RWPE2 (cell line): ENCODE measurements at places on chromosomes 1 and 21.

DNA sequence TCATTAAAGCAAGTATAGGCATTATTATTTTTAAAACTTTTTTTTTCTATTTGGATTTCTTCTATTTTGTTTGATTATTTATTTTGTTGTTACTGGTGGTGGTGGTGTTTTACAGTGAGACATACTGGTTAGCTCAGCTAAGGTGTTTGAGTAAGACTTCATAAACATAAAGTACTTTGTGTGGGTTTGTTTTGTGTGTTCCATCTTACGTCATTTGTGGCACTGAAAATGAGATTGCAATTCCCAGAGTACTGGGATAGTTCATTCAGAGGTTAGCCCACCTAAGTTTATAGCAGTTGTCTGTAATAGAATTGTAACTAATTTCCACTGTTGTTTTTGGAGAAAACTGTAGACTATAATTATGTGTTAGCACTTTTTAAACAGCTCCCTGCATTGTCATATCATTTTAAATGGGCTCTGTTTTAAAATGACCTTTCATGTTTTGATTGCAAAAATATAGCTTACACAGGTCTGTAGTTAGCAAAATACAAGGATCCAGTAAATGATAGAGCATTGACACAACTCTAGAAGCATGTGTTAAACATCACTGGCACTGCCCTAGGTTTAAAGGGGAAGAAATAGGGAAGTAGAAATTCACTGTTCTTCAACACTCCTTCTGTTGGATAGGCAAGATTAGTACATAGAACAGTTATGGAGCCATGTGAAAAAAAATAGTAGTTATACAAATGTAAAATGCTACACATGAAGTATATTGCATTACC lies 171.7 kb downstream of the NFIA start:
- no peak for DNase-seq

GRCh38 chr1:223244366-223245103 lies 101.5 kb upstream of the TLR5 start:
- DNase-seq: no peak

DNA sequence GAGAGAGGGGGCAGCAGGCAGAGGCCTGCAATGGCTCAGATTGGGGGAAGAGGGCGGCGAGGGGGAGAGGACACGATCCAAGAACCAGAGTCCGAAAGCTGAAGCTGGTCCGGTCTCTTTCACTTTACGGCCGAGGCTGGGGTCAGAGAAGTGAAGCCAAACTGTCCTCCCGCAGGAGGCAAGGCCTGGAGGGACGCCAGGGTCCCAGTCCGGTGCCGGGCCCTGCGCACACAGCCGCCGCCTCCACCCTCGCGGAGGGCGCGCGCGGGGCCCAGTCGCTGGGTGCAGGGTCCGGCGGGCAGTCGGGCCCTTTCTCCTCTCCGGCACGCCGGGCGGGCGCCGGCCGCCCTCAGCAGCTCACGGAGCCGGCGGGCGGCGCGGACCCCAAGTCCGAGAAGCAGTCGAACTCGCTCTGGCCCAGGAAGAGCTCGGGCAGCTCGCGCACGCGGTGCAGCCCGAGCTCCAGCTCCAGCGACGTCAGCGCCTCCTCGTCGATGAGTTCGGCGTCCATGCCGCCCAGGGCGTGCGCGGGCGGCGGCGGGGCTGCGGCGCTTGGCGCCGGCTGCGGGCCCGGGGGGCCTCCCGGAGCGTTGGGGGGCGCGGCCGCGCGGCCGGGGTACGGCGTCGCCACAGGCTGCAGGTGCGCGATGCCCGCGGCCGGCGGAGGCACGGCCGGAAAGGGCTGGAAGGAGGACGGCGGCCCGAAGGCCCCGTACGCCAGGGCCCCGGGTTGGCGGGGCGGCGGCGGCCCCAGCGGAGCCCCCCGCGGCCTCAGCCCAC lies 749 bp downstream of the CITED4 start:
- no peak for DNase-seq

DNA sequence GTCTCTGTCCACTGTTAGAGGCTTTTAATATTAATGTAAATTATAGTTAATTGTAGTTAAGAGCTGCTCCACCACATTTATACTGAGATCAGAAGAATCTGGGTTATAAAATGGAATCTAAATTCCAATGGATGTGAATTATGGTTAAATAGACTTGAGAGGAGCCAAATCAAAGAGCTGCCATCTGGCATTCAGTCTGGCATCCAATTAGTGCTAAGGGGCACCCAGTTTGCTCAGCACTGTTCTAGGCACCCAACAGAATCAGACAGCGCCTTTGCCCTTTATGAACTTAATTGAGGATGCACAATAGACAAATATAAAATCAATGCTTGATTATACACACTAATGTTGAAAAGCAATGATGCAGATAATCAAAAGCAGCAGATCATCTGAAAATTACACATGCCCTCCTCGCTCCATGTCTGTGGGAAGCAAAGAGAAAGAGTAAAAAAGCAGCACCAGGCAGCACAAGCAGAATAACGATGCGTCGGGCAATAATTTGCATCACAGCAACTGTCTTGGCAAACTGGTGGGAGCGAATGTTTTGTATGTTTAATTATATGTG lies 310.1 kb downstream of the BRINP2 start:
- no peak for DNase-seq

GRCh38 chr1:162214202-162214601 lies 144.7 kb downstream of the NOS1AP start:
- DNase-seq: no peak

- no peak for DNase-seq
These were observed 20.9 kb upstream of the HSPA13 start for GRCh38 chr21:14403681-14404318.

GRCh38 chr21:43634618-43635017 lies 24.7 kb downstream of the HSF2BP start:
- DNase-seq: no peak

- DNase-seq: no peak
These were observed 26.4 kb downstream of the RRAGC start for GRCh38 chr1:38833146-38833545.

GRCh38 chr1:100077531-100077930 lies 55.2 kb downstream of the SASS6 start:
- no peak for DNase-seq

DNA sequence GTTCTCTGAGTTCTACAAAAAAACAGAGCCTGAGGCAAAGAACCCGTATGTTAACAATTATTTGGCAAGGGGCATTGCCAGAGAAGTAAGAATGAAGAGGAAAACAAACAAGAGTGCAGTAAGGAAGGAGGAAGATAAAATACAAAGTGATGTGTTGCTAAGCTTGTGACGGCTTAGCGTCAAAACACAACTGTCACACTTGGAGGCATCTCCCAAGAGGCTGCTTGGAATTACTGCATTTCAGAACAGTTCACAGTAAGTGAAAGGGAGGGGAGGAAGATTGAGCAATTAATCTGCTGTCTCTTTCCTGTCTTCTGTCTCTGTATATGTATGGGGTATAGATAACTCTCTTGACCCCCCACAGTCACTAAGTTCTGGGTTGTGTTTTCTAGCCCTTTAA lies 1017.0 kb upstream of the TMPRSS15 start:
- no peak for DNase-seq

- no peak for DNase-seq
These were observed 12.4 kb downstream of the KCNQ4 start for GRCh38 chr1:40795811-40796586.

- no peak for DNase-seq
These were observed 45.6 kb downstream of the IL23R start for GRCh38 chr1:67211589-67212563.

- DNase-seq: no peak
These were observed 121.7 kb downstream of the DHRS3 start for GRCh38 chr1:12496154-12496961.

- no peak for DNase-seq
These were observed 39.6 kb downstream of the FRRS1 start for GRCh38 chr1:99726818-99727217.

GRCh38 chr1:40312238-40313205 lies 4.6 kb downstream of the COL9A2 start:
- no peak for DNase-seq

GRCh38 chr1:6178751-6179563 lies 1.2 kb downstream of the CHD5 start:
- no peak for DNase-seq

DNA sequence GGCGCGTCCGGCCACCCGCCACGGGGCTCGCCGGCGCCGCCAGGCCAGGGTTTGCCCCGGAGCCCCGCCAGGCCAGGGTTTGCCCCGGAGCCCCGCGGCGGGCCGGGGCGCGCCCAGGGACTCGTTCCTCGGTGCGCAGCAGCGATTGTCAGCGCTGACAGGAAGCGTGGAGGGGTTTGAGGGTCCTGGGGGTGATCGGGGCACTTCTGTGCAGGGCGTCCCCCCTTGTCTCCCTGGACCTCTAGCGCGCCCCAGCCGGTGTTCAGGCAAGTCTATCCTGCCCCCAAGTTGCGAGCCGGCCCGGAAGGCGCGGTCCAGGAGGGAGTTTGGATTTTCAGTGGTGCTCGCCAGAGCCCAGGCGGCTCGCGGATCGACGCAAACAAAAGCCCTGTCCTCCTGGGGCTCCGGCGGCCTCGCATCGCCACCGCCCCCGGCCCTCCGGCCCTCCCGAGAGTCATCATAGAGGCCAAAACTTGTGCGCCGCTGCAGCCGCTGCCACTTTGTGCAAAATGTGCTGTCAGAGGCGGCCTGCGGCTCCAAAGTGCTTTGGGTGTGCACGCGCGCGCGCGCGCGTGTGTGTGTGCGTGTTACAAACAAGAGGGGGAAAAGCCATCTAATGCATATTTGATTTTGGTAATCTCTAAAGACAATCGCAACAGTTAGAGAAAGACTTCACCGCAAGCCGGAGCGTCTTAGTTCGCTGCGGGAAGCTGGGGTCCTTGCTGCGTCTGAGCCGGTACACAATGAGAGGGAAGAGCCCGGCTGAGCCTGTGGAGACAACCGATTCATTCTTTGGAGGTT lies 1.0 kb downstream of the ROR1 start:
- no peak for DNase-seq

DNA sequence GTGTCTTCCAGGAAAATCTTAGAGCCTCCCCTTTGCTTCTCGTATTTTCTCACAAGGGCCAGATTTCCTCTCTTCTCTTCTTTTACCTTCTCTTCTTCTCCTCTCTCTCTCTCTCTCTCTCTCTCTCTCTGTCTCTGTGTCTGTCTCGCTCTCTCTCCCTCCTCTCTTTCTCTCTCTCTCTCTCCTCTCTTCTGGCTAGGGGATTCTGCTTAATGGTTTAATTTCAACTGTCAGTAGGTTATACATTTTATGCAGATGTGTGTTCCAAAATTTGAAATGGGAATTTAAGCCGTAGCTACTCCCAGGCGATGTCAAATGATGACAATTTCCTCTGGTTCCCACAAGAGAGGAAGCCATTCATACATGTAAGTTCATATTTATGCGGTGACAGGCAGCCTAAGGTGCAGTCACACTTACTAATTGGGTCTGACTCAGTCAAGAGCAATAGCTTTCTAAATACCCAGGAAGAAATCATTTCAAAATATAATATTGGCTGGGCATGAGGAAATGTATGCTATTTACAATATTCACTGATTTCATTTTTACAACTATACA lies 1.4 kb downstream of the DSCAM start:
- DNase-seq: no peak

DNA sequence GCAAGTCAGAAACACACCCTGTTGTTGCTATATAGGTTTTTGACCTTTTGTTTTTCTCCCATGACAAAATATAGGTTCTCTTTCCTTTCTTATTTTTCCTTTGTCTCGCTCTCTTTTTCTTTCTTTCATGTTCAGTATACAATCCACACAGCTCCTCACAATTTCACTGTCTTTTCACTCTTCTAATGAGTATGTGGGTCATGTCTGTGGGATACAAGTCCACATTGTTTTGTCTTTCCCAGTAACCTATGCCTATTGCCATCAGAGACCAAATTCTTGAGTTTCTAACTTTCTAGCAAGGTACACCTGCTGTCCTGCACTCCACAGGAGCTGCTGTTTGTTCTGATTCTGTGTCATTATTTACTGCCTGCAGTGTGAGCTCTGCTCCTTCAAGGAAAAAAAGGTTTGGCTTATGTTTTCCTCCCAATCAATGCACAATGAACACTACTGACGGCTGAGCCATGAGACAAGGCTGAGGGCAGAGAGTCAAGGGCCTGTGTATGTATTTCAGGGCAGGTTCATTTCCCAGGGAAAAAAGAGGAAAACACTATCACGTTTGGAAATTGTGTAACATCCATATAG lies 453.8 kb downstream of the NEGR1 start:
- DNase-seq: no peak

DNA sequence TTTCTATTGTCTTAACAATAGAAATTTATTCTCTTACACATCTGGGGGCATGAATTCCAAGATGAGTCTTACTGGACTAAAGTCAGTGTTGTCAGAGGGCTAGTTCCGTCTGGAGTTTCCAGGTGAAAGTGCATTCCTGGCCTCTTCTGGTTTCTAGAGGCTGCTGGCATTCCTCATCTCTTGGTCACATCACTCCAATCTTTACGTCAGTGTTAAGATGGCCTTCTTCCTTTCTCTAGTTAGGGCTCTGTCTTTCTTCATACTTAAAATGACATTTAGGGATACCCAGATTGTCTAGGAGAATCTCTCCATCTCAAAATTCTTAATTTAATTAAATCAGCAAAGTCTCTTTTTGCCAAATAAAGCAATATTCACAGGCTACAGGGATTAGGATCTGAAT lies 13.3 kb upstream of the PDC start:
- no peak for DNase-seq

DNA sequence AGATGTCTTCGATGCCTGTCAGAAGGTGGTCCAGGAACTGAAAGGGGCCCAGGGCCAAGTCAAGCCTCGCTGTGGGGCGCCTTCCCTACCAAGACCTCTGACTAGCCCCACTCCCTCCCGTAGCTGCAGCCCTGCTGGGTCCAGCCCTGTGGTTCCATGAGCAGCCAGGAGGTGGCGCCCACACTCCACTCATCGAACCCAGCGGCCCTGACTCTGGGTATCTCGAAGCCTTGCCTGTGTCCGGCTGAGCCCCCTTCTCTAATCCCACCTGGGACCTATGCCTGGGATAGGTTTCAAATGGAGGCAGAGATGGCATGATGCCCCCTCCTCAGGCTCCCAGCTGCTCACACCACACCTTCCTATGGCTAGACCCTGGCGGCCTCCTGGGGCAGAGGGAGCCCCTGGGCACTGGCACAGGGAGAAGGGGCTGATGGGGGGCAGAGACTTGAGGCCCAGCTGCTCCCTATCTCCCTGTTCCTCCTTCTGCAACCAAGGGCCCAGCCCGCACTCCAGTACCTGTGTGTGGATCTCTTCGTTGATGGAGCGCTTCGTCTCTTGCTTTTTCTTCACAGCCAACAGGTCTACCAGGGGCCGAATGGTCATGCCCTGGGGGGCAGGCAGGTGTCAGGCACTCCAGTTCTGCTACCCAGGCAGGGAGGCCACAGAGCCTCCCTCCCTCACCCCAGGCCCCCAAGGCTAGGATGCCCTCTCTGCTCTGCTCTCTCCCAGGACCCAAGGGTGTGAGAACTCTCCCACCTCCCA lies 52.0 kb downstream of the SLC9A1 start:
- DNase-seq: no peak

DNA sequence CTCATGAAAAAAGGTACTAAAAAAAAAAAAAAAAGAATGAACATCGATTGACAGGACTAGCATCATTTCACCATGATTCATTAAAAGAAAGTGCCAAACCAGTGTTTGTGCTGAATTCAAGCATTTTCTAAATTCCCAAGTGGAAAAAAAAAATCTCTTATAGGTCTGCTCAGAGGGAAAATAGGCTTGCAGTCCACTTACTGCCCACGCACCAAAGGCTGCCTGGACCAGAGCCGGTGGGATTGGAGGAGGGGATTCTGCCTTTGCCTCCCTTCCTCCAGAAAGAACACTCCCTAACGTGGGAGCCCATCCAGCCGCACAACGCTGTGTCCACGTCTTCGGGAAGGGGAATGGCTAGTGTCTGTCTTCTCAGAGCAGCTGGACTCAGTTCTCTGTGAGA lies 5.5 kb upstream of the TRAPPC10 start:
- no peak for DNase-seq
